ENCODE measurements at places on chromosomes 6 and 20. TPM values are rescaled to one million over a fixed set of nuclear protein-coding genes. Genes with fewer than 3 reads are reported as not detected.

- DNase-seq: no peak
These were observed 7.6 kb downstream of the MYB start for GRCh38 chr6:135188718-135189117.

Gene CYP39A1
- total RNA-seq: 2.3 TPM

Gene OXT
- total RNA-seq: not detected

- DNase-seq: no peak
These were observed 110.2 kb downstream of the AGPAT4 start for GRCh38 chr6:161163466-161164181.

Gene DEFB128
- not detected for total RNA-seq

DNA sequence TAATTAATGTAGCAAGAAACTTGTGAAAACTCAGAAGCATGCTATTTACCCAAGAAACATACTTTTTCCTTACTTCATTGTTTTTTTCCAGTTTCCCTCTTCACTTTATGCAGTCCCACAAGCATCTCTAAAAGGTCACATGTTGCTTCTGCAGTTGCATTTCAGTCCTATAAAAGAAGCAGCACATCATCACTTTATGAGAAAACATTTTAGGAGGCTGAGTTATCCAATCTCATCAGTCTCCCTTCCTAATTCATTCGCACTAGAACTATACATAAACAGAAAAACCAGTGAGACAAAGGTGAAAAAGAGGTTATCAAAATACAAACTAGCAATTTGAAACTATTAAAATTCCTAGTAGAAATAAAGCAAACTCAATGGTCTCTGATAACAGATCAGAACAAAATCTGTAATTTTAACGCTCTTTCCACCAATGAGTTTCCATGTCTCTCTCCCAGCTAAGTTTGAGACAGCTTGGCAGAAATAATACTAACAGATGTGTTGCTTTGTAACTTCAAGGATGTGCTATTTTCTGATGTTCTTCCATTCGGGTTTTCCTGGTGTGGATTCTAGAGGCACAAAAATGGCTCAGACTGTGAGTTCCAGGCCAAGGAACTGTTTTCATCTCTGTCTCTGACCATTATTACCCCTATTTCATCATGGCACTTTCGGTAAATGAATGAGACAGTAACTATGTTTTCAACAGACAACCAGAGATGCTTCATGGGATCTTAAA, 48.4 kb downstream of the ZHX3 start:
- DNase-seq: no peak

Gene TENT5A
- total RNA-seq: 15.5 TPM

- peak; percentile 51 for DNase-seq
These were observed 119.9 kb upstream of the PREP start for GRCh38 chr6:105522626-105523322.

Gene CNBD2
- 6.8 TPM for total RNA-seq

Gene SPAG4
- total RNA-seq: 38.5 TPM

DNA sequence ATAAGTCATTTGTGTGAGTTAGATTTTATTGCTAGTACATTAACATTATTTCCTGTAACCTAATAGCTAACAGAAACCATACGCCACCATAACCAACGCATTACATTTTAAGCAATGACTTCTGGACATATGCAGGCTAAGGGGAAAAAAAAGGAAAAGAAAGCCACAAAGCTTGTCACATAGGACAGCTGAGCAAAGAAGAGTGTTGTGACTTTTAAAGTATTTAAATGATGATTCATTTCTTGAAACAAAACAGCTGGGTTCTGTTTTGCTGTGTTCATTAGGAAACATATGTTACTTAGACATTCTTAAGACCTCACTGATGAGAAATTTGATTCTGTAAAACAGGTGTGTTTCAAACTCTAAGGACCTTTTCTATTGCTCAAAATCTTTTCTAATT, 171.4 kb downstream of the COL9A1 start:
- no peak for DNase-seq

- no peak for DNase-seq
These were observed 14.6 kb upstream of the AARS2 start for GRCh38 chr6:44327760-44328159.

DNA sequence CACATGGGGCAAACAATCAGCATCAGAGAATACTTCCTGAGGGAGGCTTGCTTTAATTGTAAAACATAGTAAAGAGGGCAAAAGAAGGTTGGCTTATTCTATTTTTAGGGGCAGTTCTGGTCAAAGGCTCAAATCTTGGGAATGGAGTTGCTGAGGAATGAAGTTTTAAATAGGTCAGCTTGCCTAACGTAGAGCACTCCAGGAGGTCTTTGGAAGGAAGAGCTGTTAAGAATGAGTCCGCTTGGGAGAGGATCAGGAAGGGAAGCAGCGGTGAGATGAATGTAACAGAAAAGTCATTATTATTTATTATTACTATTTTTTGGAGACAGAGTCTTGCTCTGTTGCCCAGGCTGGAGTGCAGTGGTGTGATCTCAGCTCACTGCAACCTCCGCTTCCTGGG, 108.7 kb downstream of the ZFAND3 start:
- DNase-seq: no peak

Gene ANKRD66
- not detected for total RNA-seq

DNA sequence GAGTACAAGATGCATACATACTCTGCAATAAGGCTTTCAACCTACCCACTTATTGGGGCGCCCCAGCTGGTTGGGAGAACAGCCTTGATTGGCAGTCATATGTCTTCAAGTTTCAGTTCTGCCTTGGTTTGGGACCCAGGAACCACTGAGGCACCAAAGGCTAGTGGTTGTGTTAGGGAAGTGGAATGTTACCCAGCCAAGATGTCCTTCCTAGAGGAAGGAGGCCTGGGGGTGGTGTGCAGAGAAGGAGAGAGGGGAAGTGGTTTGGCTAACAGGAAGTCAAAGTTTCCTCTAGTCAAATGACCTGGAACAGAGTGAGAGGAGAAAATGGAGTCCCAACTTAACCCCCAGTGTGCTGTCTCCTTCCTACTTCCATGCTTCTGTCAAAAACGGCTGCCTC, 59.4 kb downstream of the CD164 start:
- DNase-seq: no peak

GRCh38 chr6:126633373-126633772, 293.5 kb downstream of the CENPW start:
- DNase-seq: no peak

DNA sequence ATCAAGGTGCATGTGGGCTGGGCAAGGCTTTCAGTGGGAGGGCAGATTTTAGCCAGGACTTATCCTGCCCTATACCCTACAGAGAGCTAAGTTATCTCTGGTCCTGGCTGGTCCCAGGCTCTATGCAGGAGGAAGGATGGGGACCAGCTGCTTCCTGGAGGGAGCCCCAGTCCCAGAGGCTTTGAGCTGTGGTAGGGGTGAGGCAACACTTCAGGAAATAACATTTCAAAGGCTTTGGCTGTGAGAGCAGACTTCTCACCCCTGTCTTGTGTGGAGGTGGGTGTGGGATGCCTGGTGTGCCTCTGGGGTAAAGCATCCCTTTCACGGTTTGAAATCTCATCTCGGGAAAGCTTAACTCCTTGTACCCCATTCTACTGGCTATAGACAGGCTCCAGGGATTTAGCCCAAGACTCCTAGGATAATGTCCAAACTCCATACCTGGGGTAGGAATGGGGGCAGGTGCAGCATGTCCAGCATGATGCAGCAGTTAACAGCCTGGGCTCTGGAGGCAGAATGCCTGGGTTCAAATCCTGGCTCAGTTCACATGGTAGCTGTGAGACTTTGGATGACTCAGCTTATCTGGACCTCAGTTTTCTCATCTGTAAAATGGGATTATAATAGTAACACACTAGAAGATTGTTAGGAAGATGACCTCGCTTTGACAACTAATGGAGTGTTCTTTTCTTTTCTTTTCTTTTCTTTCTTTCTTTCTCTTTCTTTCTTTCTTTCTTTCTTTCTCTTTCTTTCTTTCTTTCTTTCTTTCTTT, 27.5 kb upstream of the SIRPA start:
- no peak for DNase-seq

DNA sequence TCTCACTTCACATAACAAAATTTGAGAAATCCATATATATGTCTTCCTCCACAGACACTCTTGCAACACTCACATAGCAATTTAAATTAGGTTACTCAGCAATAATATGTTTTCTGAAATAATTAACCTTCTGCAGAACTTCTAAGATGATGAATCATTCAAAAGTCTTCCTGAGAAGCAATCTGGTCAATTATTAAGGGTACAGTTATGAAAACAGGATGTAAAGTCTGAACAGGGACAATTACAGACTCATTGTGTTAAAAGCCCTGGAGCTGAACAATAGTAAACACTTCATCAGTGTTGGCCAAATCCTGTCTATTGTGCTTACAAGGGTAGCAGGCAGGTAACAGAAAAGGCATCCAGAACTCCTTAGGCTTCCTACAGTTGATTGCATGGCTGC, 75.4 kb downstream of the FILIP1 start:
- DNase-seq: no peak

DNA sequence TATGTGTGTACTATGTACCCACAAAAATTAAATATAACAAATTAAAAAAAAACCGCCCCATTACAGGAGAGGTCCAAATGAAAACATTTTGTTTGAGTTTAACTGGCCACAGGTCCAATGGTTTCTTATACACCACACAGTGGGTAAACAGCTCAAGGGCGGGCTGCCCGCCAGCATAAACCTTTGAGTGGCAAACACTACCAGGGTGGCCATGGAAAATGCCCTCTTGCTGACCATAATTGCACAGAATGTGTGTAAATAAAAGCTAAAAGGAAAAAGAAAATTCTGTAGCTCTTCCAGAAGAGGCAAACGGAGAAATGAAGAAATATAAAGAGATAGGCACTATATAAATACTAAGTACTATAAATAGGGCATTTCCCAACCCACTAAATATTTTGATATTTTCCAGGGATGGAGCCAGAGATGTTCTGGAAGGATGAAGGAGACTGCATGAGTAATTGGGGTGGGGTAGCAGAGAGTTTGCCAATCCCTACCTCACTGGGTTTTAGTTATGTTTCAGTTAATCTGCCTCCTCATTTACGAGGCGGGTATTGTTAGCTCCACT, 1.1 kb upstream of the CDC5L start:
- no peak for DNase-seq

Gene AGER
- 0.98 TPM for total RNA-seq

Gene TNNC2
- 0.36 TPM for total RNA-seq

Gene LY6G6F
- not detected for total RNA-seq

DNA sequence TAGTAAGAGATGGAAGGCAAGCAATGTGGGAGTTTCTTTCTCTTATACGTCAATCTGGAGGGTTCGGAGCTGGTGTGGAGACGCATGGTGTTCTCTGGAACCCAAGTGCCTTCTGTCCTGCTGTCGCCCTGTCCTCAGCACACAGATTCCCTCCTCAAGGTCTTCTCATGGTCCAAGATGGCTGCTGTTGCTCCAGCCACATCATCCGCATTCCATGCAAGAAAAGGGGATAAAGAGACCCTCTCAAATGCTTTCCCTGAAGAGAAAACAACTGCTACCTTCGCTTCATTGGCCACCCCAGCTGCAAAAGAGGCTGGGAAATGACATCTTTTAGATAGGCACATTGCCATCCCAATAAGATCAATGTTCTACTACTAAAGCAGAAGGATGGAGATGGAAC, 151.2 kb downstream of the ANKRD60 start:
- DNase-seq: no peak

- DNase-seq: no peak
These were observed 589.2 kb downstream of the PHF3 start for GRCh38 chr6:64224819-64225218.

DNA sequence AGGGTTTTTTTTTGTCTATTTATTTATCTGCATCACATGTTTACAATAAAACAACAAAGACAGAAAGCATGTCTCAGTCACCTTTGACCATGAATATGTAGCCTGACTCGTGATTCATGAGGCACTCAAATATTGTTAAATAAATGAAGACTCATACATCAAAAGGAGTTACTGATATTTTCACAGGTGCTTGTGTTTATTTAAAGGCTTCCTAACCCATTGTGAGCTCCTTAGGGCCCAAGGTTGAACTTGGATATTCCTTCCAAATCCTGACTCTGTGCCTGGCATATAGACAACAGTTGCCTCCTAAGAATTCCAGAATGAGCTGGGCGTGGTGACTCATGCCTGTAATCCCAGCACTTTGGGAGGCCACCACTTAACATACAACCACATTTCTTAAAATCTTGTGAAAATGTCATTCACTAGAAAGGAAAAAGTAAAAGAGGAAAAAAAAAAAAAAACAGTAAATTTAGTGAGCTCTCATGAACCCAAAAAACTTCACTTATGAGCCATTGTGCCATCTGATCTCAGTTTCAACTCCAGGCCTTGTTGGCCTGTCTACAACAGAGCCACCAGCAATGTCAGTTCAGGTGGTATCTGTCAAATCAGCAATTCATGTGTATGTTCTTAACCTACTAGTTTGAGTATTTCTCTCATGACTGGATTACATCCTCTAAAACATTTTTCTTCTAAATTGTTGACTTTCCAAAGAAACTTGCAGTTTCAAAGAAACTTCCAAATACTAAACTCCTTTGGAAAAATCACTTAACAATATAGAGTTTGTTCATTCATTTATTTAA, 162.7 kb upstream of the MARCKS start:
- DNase-seq: peak; percentile 66

DNA sequence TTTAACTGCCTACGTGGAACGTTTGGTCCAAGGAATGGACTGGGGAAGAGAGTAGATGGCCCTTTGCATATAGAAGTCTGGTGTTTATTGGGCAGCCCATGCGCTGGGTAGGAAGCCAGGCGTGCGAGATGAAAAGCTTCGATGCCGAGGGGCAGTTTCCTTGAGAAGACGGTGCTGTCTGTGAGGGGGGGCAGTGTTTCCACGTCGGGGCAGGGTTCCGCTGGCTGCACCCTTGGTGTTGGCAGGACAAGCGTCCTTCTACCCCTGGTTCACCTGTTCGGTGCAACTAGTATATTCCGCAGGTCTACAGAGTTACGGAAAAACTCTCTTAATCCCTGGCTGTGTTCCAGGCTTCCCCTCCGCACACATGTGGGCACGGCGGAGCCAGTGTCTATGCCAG, 88.2 kb downstream of the SMOC2 start:
- DNase-seq: no peak
